ENCODE measurements at places on chromosomes 3 and 15.

GRCh38 chr3:184459355-184459754, 79.5 kb downstream of the CHRD start:
- no peak for DNase-seq

GRCh38 chr15:71044006-71044405, 71.3 kb upstream of the THSD4 start:
- no peak for DNase-seq

DNA sequence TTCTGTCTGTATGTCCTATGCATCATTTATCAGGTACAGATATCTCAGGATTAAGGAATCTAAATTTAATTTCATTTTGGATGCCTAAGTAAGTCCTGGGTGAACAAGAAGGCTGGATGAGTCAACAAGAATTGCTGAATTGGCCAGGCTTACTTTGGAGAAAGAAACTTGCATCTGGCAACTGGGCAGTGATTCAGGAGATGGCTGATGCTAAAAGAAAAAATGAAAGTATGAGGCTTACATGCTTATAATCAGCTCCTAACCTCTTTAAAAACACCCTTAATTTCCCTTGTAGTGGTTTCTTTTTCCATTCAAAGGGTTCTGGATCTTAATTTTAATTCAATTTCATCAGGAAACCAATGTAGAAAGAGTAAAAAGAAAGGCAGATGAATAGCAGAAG, 228.8 kb upstream of the PEX5L start:
- no peak for DNase-seq

- DNase-seq, result no peak
Observed at GRCh38 chr3:38354588-38355330, 8.2 kb downstream of the XYLB start.

DNA sequence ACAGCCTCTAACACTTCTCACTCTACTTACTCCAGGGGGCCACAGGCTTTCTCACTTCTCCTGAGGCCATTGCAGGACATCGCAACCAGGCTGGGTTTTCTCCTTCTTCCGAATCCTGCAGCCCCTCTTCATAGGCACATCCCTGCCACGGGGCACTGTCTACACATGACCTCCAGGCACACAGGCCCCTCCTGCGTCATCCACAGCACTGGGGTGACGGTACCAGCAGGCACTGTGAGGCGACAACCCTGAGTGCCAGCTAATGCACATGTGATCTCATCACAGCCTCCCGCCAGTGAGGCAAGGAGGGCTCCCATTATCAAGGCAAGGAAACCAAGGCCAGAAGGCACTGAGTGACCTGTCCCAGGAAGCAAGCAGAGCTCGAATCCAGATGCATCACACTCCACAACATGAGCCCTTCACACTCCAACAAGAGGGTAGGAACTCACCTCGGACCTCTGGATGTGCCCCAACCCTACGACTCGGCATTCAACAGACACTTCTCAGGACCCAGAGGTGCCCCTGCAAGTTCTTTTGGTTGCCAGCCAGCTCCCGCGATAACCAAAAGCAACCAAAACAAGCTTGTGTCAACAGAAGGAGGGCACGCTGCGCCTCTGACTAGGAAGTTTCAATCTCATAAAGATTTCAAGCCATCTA, 16.7 kb downstream of the FAM174B start:
- no peak for DNase-seq

- DNase-seq, result no peak
Observed at GRCh38 chr3:125085166-125085565, 29.4 kb upstream of the HEG1 start.

- DNase-seq, result no peak
Observed at GRCh38 chr3:78765671-78766485, 1001.9 kb downstream of the ROBO1 start.
